Foreskin fibroblast (primary cell): ENCODE measurements at places on chromosomes 4 and X.

DNA sequence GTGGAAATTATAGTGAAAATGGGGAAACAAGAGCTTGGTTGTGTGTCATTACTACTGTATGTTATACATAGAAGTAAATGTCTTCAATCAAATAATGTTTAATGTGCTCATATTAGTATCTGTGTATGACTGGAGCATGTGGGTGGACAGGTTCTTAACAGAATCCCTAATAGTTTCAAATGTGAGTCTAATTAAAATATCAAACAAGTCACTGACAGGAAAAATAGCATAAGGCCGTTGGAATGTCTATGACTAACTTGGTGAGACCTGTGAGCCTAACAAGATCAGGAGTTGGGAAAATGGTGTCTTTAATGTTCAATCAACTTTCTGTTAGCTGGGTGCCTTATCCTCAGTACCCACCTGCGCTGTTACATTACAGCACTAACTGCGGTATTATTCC lies 6.2 kb upstream of the CXCL3 start:
- peak; percentile 73 for DNase-seq

DNA sequence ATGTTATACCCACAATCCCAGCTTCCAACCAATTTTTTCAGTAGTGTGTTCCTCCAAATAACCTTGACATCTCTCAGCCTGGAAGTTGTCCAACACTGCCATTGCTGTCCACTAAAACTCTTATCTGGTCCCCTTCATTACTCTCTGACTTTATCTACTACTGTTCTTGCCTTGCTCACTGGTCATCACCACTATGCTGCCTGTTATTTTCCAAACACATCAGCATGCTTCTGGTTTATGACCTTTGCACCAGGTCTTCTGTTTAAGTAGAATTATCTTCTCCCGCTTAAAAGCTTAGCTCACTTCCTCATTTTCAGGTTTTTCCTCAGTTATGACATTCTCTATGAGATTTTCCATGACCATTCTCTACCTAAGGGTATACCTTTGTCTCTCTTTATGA lies 5.5 kb downstream of the ELMOD2 start:
- no peak for DNase-seq

- no peak for DNase-seq
These were observed 9.7 kb upstream of the SORCS2 start for GRCh38 chr4:7182616-7183015.

- no peak for DNase-seq
These were observed 1231.3 kb upstream of the PRKX start for GRCh38 chrX:4944767-4945166.

- peak; percentile 81 for DNase-seq
These were observed 219.7 kb downstream of the DCLK2 start for GRCh38 chr4:150297861-150298474.

- no peak for DNase-seq
These were observed 84.0 kb upstream of the AFAP1 start for GRCh38 chr4:8023696-8024033.

DNA sequence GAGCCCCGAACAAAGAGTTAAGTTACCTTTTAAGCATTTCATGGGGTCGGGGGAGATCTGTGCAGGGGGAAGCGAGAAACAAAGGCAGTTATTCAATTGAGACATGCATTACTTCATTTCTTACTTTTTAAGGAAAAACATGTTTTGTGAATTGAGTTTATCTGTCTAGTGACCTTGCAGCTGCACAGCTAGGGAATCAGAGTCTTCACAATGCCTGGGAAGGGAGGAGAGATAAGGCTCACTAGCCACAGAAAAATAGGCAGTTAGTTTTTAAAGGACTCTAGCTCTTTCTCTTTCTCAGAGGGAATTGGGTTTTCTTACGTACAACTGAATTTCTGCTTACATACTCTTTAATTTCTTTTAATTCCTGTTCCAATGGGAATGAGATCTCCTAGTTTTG lies 26.2 kb upstream of the ZBTB33 start:
- DNase-seq, result no peak

DNA sequence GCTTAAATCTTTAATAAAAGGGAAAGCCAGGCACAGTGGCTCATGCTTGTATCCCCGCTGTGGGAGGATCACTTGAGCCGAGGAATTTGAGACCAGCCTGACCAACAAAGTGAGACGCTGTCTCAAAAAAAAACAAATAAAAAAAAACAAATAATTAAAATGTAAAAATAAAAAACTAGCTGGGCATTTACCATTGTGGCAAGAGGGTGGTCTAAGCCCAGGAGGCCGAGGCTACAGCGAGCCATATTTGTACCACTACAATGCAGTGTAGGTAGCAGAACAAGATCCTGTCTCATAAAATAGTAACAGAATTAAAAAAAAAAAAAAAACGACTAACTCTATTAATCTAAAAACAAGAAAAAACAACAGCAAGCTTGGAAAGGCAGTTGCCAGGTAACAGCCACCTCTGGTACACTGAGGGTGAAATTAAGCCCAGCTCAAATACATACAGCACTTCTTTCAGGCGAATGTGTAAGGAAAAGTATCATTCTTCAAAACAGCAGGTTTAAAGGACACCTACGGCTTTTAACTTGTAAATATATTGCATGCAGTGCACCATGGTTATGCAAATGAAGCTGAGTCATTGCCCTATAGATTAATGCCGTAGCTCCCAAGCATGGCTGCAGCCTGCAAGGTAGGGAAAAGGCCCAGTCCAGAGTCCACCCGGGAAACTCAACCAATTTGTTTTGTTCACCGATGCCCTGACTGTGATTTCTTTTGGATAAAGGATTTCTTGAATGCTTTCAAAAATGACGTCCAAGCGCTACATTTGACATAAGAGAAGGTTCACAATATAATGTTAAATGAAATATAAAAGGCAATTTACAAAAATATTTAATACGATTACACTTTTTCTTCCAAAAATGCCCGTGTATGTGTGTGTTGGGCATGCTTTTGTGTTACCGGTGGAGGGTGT lies 14.5 kb upstream of the TXLNG start:
- peak; percentile 36 for DNase-seq

- no peak for DNase-seq
These were observed 17.8 kb downstream of the PDCL2 start for GRCh38 chr4:55574252-55574651.

- no peak for DNase-seq
These were observed 1.6 kb upstream of the GIMD1 start for GRCh38 chr4:106370214-106370613.

DNA sequence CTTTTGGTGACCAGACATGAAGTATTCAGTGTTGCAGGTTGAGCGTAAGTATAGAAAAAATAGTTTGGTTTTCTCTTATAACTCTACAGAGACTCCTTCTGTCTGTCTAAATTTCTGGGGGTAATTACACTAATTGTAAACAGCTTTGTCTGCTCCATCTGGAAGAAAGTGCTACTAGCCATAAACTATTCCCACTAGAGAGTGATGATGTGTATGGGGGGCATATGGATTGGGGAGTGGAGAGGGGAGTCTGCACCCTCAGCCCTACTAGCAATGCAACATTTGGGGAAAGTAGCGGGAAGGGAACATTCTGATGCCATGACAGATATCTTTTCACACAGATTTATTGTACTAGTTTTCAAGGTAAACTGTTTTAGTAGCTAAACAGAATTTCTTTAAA lies 549.7 kb downstream of the TRIML1 start:
- DNase-seq, result no peak

DNA sequence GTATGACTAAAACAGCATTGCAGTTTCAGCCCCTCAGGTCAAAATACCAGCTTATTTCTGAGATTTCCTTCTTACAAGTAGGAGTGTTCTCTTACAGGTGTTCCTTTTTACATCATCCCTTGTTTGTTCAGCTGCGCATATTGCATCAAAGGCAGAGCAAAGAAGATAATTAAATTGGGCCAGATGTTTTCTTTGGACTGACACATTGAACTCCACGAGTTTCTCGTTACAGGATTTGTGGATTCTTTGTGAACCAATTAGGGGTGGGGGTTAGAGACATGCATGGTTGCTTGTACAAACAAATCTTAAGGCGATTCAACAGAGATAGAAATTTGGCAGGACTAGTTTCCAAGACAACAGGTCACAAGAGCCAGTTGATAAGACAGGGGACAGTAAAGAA lies 95.7 kb downstream of the SPANXN4 start:
- DNase-seq, result no peak

- no peak for DNase-seq
These were observed 99.3 kb upstream of the GRPR start for GRCh38 chrX:16023790-16024734.

DNA sequence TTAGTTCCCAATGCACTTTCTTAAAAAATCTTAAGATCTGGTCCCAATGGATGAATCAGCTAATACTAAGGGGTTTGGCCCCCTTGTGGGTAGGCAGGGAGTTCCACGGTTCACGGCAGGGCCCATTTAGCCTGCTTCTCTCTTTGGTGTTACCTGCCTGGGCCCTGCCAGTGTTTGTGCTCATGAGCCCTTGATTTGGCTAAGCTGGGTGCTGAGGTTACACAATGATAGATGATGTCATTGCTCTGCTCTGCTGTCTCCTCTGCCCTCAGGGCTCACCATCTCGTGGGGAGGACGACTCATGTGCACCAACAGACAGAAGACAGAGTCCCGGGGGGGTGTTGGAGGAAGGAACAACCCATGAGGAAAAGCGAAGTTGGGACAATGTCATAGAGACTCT lies 24.4 kb downstream of the RTL5 start:
- DNase-seq, result peak; percentile 62

- DNase-seq, result peak; percentile 95
These were observed 100.7 kb downstream of the SYNPO2 start for GRCh38 chr4:118989098-118990080.

- DNase-seq, result no peak
These were observed 2.2 kb downstream of the TXLNG start for GRCh38 chrX:16788477-16788876.

GRCh38 chr4:151957153-151957552 lies 196.3 kb upstream of the GATB start:
- DNase-seq, result no peak

DNA sequence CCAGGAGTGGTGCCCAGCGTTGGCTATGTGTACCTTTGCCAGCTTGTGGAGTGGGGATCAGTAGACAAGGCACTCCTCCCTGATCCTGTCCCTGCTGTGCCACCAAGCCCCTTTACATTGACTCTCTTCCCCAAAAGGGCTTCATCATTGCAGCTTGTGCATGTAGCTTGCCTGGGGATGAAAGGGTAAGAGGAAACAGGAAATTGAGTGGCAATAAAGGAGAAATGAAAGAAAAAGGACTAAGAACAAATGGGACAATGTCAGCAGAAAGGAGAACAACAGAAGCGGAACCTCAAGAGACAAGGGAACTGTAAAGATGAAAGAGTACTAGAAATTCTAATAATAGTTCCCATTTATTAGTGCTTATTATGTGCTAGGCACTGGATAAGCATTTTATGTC lies 8.7 kb upstream of the IL13RA1 start:
- DNase-seq, result no peak

DNA sequence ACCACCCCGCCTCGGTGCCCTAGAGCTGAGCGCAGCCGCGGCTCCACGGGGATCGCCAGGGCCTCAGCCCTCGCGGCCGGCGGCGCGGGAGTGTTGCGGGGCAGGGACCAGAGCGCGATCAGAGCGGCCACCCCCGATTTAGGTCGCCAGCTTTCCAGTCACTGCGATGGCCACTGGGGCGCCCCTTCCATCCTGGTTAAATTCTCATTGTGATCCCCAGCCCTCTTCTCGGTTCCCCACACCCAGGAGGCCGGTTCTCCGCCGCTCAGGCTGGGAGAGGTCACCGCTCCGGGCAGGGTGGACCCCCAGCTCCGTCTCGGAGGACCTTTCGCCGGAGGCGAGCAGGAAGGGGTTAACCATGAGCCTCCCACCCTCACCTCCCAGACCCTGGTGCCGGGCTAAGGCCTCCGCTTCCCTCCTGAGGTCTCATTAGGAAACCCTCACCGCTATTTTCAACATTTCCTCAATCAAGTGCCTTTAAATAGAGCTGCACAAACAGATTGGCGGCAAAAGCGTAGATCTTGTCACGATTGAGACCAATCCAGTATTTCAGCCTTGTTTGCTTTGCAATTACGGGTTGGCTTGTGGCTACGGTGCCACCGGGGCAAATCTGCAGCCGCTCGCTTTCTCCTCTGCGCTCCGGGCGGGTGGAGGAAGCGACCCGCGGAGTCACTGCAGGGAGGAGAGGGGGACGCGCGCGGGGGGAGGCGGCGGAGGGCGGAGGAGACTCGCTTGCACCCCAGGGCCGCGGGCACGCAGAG lies 8.3 kb upstream of the HAND2 start:
- DNase-seq, result peak; percentile 41

GRCh38 chr4:76494243-76494642 lies 59.2 kb downstream of the SHROOM3 start:
- DNase-seq, result peak; percentile 78

DNA sequence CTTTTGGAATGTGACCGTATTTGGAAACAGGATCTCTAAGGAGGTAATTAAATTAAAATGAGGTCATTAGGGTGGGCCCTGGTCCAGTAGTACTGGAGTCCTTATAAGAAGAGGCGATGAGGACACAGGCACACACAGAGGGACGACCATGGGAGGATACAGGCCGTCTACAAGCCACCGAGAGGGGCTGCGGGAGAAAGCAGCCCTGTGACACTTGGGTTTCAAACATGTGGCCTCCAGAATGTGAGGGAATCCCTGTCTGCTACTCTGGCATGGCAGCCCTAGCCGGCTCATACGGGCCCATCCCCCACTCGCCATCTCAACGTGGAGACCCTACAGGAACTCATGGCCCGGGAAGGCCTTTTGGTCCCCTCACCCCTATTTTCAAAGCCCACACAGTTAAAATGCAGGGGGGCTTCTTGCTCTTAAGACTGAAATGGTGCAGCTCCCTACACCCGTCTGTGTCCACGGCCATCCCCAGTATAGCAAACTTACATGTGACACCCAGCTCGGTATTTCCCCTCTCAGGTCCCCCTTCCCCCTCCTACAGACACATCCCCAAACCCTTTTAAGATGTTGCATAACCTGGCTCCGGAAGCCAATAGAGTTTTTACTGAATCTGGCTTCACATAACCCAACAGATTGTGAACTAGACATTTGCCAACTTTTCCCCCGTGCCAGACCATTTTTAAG lies 124.1 kb upstream of the TBL1X start:
- peak; percentile 59 for DNase-seq

- DNase-seq, result peak; percentile 63
These were observed 204.9 kb downstream of the APBB2 start for GRCh38 chr4:41009411-41009810.

GRCh38 chrX:56797574-56798338 lies 68.7 kb downstream of the NBDY start:
- peak; percentile 30 for DNase-seq

- no peak for DNase-seq
These were observed 810.1 kb downstream of the FAT4 start for GRCh38 chr4:126124818-126125217.
